NCI-H2107 (cell line): ENCODE measurements at places on chromosomes 3 and 15.

GRCh38 chr3:100360757-100361496 is 26.4 kb downstream of the NIT2 start:
- DNase-seq = no peak

GRCh38 chr3:151879679-151880415 is 6.4 kb downstream of the SUCNR1 start:
- DNase-seq = no peak

DNA sequence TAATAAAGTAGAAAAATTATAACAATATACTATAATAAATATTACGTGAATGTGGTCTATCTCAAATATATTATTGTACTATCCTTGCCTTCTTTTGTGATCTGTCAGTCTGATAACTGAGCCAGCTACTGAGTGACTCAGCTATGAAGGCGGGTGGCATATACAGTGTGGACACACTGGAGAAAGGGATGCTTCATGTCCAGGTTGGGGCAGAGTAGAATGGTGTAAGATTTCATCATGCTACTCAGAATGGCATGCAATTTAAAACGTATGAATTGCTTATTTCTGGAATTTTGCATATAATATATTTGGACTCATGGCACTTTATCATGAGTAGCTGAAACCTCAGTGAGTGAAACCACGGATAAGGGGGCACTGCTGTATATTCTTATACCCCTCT is 172.9 kb upstream of the TBC1D5 start:
- DNase-seq = no peak

DNA sequence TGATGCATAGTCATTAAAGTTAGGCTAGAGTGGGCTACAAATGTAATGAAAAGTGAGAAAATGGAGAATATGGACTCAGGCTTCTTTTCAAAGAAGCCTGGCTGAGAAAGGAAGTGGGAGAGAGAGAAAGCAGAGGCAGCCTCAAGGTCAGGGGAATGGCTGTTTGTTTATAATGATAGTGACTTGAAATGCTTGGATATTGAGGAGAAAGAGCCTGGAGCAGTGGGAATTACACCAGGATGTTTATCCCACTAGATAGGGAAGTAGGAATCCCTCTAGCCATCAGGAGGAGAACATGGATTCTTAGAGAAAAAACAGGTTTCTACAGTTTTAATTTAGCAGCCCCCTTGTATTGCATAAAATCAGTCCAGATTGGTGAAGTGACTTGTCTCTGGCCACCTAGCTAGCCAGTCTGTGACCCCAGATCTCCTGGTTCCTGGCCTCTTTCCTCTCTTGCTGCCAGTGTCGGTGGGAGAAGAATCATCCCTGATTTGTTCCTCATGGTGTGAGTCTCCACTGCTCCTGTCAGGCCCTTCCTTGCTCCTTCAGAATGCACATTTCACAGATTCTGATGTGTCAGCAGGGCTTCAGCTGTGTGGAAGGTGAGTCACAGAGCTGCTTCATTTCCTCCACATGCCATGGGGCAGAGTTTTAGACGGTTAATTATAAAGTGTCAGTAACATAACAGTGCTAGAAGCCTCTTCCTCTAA is 32.9 kb downstream of the SEMA6D start:
- no peak for DNase-seq

DNA sequence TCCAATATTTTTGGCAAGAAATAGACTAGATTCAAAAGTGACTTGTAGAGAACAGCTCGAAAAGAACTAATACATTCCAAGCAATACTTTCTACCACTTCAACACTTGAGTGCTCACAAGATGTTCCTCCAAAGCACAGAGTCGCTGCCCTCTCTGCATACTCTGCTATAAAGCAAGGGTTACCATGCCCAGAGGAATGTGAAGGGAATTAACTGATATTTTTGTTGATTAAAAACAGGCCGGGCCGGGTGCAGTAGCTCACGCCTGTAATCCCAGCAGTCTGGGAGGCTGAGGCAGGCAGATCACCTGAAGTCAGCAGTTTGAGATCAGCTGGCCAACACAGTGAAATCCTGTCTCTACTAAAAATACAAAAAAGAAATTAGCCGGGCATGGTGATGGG is 57.6 kb upstream of the CSPG5 start:
- no peak for DNase-seq

DNA sequence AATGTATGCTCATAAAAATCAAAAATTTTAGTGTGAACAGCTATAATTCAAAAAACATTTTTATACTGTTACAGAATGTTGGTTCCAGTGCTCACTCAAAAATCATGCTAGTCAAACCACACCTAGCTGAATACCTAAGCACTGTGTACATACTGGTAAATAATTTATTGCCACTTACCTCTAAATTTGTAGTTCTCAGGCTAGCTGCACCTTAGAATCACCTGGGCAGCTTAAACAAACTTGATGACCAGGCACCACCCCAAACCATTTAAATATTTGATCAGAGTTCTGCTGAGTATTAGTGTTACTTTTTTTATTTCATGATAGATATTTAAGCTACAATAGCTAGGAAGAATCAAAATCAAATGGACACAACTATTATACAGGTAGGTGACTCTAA is 32.3 kb upstream of the TMCO5A start:
- DNase-seq = no peak

DNA sequence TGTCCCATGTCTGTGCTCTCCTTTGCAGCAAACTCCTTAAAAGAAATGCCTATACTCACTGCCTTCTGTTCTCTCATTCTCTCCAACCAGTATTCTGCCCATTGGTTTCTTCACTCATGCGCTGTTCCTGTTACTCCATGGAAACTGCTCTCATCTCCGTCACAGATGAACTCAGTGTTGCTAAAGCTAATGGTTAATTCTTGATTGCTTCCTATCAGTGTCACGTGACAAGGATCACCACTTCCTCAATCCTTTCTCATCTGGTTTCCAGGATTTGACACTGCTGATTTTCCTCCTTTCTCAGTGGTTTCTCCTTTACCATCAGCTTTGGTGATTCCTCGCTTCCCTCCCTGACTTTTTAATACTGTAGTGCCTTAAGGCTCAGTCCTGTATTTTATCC is 2.6 kb downstream of the DPH3 start:
- DNase-seq = no peak

DNA sequence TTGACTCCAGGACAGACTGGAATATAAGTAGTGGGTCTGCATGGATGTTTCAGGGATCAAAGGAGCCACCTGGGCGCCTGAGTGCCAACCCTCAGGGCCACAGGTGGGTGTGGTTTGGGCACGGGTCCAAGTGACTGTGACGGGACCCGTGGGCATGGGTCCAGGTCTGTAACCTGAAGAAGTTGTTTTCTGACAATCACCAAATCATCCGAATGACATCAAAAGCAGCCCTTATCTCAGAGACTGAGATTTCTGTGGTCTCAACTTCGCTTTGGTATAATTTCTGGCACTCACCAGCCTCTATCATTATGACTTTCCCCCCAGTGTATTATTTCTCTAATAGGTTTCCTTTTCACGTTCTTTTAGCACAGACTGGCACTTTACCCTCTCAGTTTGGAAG is 24.4 kb downstream of the RLBP1 start:
- peak; percentile 18 for DNase-seq

DNA sequence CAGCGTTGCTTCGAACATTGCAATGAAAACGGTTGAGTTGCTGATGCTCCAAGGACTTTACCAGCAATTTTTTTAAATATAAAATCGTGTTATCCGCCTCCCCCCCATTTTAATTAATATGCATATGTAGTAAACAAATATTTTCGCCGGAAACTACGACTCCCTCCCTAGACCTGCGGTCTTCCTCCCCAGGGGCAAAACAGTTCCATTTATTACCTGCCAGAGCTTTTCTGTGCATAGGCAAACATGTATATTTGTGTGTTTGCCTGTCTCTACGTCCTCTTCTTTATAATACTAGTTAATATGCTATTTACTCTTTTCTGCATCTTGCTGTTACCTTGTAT is 593 bp upstream of the RSL24D1 start:
- DNase-seq = no peak

DNA sequence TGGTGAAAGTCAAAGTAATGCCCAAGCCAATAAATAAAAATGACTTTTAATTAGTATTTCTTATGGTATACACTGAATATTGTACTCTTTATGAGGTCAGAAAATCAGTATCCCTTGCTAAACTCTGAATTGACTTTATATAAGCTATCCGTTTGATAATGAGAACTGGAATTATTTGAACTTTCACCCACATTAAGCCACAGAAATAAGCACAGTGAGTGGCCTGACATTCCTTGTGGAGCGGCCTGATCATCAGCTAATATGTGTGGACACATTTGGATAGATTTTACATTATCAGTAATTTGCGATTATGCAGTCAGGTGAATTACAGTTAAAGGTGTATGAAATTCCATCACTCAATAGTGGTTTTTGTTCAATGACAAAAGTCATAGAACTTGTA is 136.0 kb upstream of the CBLB start:
- DNase-seq = no peak

GRCh38 chr3:74021449-74021848 is 396.7 kb upstream of the PDZRN3 start:
- no peak for DNase-seq

- no peak for DNase-seq
Measured at GRCh38 chr3:8441969-8442559, 59.6 kb upstream of the LMCD1 start.

DNA sequence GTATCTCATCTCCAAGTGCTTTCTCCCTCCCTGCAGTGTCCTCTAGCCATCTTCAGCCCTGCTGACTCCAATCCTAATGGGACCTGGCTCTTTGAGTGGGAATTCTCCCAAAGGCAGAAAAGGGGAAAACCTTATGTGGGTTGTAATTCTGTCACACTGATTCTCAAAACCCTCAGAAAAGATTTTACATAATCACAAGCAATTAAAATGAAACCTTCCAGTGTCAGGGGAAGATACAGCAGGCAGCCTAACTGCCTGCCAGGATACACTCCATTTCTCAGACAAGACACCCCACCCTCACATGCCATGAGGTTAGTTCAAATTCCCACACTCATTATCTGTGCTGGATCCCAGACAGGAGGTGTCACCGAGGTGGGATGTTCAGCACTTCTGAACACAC is 121.4 kb downstream of the RFTN1 start:
- no peak for DNase-seq

GRCh38 chr3:141477224-141477623 is 9.6 kb upstream of the RASA2 start:
- DNase-seq = no peak

DNA sequence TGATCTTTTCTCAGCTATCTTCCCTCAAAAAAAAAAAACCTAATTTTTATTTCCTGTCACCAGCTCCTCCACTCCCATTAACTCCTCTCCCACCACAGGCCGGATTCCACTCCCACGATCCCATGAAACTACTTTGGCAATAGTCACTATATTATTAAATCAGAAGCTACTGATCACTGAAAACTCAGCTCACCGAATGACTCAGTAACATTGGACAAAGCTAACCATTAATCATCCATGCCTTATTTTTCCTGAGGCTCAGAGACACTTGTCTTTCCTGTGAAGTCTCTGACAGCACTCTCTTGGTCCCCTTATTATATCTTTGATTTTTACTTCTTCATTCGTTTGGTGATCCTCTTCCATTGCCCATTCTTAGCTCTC is 260.2 kb downstream of the CGGBP1 start:
- DNase-seq = no peak

- DNase-seq = no peak
Measured at GRCh38 chr15:100772478-100772877, 107.2 kb upstream of the ALDH1A3 start.

DNA sequence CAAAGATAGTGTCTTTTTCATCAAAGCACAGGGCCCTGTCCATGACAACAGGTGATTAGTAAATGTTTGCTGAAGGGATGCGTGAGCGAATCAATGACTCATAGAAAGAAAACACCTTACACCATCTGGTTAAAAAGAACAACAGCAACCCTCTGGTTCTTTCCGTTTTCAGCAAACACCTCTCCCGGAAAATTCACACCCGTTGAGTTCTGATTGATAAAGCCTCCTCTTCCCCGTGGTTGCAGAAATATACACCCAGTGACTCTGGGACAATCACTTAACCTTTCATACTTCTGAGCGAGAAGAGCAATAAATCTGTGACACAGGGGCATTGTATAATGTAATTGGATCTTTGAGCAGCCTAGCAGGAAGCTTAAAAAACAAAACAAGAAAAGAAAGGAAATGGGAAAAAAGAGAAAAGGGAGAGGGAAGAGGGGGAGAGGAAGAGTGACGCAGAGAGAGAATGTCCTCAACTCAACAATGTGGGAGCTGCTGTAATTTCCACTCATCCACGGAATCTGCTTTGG is 37.6 kb downstream of the ADAMTS9 start:
- no peak for DNase-seq

DNA sequence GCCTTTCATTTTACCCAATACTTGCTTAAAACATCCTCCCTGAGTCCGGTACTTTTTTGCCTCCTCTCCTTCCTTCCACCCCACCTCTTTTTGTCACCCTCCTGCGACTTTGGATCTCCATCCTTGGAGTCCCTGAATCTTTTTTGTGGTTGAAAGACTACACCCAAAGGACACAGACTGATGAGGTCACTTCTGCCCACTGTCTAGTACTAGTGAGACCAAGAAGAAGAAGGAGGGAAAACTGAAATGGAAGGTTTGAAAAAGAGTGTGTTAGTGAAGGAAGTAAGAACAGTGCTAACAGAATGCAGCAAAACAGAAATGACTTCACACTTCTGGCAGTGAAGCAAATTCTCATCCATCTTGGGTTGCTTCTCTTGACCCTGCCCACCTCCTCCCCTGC is 6.6 kb downstream of the B3GNT5 start:
- no peak for DNase-seq

GRCh38 chr15:57134851-57135250 is 216.4 kb downstream of the TCF12 start:
- DNase-seq = no peak

DNA sequence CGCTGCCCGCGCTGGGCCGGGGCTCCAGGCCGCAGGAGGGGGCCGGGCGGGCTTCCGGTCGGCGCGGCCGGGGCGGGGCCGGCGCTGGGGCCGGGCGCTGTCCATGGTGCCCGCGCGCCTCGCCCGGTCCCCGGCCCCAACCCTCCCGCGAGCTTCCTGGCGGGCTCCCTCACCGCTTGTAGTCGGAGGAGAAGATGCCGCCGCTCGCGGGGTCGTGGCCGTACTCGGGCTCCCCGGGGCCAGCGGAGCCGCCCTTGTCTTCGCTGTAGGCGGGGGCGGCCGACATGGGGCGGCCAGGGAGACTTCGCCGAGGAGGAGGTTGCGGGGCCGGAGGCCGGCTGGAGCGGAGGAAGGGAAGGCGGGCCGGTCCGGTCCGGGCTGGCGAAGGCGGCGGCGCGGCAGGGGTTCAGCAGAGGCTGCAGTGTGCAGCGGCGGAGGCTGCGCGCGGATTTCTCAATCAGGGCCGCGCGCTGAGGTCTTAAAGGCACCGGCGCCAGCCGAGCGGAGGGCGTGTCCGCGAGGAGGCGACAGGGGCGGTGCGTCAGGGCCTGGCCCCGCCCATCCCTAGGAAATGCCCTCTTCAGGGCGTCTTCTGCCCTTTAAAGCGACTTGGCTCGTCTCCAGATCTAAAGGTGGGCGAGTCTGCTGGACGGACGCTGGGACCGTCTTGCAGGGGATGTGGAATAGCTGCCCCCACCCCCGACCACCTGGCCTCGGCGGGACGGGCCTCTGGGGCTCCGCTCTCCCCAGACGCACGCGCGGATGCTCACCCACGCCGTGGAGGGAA is at the start of gene AP3B2:
AP3B2 (minus strand) TSS at position 455 of the 787 bp plus-strand sequence; CDS start at position 286, 169 bp downstream.
- DNase-seq = peak; percentile 62

GRCh38 chr3:43996379-43997301 is 245.0 kb upstream of the TOPAZ1 start:
- DNase-seq = no peak

GRCh38 chr15:65993236-65993635 is 123.9 kb downstream of the RAB11A start:
- DNase-seq = no peak
